Activated naive CD4-positive, alpha-beta T cell (primary cell): ENCODE measurements at places on chromosomes 12 and 14.

DNA sequence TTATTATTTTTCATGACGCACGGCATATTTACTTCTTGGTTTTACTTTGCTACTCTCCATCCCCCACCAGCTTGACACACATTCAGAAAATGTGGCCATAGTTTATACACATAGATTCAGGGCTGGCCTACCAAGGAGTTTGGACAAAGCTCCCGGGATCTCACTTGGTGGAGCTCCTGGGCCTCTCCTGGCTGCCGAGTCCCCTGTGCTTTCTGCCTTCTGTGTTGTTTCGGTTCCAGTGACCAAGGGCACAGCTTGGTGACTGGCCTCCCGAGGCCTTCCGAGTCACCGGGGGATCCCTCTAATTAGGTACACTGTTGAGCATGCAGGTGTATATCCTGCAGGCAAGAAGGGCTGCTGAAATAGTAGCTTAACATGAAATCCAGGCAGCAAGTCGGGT lies 63.5 kb downstream of the RGS6 start:
- DNase-seq, result no peak

DNA sequence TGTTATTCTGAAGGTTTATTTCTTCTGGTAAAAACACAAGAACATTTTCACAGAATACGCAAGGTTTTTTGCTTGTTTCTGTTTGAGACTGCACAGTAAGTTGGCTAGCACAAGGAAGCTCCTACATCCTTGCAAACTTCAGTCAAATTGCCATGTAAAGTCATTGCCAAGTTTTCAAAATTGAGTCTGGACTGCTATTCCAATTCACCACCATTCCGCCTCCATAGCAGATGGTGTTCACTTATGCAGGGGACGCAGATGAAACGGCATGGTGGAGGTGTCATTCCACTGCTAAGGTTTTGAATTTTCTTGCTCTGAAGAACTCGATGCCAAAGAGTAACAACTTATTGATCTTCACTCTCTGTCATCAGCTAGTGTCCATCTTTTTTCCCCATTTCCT lies 303.9 kb upstream of the SYT1 start:
- DNase-seq, result no peak

GRCh38 chr14:102917469-102918211 lies 4.8 kb upstream of the AMN start:
- peak; percentile 21 for DNase-seq

DNA sequence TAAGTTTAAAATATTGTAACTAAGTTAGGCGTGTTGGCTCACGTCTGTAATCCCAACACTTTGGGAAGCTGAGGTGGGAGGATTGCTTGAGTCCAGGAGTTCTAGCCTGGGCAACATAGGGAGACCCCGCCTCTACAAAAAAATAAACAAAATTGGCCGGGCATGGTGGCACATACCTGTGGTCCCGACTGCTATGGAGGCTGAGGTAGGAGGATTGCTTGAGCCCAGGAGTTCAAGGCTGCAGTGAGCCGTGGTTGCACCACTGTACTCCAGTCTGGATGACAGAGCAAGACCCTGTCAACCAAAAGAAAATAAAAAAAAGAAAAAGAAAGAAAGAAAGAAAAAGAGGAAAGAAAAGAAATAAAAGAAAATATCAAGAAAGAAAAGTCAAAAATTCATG lies 72.5 kb downstream of the TSPAN11 start:
- no peak for DNase-seq

- no peak for DNase-seq
These were observed 3.6 kb upstream of the SLC7A8 start for GRCh38 chr14:23186913-23187654.

DNA sequence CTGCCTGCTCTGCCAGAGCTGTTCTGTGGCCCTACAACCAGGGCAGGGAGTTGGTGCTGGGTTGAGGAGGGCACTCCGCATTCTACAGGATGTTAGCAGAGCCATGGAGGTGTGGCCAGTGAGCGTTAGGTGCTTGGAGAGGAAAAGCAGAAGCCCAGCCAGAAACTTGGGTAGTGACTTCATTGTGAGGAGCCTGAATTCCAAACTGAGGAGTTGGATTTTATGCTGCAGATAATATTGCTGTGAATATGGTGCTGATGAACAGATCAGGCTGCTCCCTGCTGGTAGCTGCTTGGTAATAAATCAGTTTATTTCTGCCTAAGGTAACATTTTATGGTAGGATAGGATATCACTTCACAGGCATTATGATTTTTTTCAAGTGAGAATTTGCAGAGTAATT lies 7.1 kb upstream of the CCDC175 start:
- DNase-seq, result no peak

- DNase-seq, result no peak
These were observed 293.4 kb downstream of the EGLN3 start for GRCh38 chr14:33657476-33657875.

GRCh38 chr12:9880532-9881078 lies 684 bp upstream of the KLRF2 start:
- no peak for DNase-seq

DNA sequence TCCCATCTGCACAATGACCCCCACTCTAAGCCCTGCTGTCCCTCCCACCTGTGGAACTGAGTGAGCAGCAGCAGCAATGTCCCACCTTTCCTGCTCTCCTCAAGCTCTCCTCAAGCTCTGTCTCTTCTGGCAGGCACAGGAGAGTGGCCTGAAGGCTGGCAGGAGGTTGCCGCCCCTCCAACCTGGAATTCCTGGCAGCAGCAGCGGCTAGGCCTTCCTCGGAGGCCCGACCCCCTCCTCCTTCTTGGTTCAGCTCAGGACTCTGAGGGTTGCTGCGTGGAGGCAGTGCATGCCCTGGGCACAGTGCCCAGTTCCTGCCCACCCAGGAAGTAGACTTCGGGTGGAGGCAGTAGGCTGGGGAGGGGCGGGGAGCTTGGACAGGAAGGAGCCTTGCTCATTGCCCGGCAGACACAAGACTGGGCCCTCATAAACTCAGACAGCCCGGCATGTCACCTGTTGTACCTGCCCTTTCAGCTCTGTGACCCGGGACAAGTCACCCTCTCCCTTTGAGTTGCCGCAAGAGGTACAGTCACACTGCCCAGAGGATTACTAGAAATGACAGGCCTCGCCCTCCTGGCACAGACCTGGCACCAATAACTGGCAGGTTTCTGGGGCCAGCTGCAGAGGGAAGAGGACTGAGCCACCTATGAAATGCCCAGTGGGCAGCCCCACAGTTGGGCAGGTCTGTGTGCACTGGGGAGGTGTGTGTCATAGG lies 2.1 kb upstream of the SERPINA1 start:
- DNase-seq, result no peak

- no peak for DNase-seq
These were observed 4.7 kb downstream of the RNASE11 start for GRCh38 chr14:20583142-20583541.

- DNase-seq, result no peak
These were observed 121.2 kb downstream of the MIPOL1 start for GRCh38 chr14:37318938-37319337.

DNA sequence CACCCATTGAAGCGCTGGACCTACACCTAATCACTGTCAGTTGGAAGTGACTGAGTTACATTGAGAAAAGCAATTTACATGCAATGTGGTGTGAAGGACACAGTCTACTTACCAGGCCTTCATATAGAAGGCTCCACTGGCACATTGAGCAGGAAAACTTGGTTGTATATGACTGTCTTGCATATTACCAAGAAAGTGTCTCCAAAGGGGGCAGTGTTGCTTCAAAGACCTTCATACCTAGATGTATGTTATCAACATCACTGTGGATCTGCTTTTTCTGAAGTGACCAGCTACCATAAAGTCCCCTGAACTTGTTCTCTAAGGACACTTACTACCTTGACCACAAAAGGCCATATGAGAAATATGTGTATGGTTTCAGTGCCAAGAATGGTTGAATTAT lies 64.1 kb downstream of the NELL2 start:
- DNase-seq, result no peak

- DNase-seq, result no peak
These were observed 5.0 kb upstream of the NPAS3 start for GRCh38 chr14:32933629-32934072.

DNA sequence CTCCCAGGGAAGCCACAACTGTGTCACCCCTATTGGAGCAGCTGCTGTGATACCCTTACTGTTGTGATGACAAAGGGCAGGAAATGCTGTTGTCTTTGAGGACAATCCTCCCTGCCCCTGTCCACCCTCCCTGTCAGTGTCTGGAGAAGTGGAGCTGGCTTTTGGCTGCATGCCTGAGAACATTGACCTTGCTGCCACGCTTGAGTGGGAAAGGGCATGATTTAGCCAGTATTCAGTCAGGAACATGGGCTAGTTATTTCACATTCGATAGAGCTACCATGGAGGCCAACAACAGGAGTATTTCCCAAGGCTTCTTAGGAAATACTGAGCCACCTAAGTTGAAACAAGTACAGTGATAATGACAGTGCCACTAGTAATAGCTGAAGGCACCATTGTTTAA lies 59.4 kb downstream of the MYRFL start:
- no peak for DNase-seq

DNA sequence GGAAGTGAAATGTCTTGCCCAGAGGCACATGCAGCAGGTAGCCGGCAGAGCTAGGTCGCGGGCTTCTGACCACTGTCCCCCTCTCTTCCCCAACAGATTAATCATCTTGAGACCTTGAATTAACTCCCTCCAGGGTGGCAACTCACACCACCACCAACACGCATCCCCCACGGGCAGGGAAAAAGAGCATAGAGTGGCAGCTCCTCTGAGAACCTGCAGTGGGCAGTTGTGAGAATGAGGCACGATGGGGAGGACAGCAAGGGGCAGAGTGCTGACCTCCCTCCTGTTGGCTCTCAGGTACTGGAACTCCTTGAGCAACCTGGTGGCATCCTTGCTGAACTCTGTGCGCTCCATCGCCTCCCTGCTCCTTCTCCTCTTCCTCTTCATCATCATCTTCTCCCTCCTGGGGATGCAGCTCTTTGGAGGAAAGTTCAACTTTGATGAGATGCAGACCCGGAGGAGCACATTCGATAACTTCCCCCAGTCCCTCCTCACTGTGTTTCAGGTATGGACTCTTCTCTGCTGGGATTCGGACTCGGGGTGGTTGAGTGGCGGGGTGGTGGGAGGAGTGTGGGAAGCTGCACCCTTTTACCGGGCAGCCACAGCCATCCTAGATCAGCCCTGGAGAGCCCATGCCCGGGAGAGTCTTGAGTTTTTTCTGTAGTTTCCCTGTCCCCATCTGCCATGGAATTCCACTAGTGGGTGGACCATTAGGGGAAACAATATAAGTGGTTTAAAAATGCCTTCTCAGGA lies 213.3 kb upstream of the FKBP4 start:
- DNase-seq, result no peak

DNA sequence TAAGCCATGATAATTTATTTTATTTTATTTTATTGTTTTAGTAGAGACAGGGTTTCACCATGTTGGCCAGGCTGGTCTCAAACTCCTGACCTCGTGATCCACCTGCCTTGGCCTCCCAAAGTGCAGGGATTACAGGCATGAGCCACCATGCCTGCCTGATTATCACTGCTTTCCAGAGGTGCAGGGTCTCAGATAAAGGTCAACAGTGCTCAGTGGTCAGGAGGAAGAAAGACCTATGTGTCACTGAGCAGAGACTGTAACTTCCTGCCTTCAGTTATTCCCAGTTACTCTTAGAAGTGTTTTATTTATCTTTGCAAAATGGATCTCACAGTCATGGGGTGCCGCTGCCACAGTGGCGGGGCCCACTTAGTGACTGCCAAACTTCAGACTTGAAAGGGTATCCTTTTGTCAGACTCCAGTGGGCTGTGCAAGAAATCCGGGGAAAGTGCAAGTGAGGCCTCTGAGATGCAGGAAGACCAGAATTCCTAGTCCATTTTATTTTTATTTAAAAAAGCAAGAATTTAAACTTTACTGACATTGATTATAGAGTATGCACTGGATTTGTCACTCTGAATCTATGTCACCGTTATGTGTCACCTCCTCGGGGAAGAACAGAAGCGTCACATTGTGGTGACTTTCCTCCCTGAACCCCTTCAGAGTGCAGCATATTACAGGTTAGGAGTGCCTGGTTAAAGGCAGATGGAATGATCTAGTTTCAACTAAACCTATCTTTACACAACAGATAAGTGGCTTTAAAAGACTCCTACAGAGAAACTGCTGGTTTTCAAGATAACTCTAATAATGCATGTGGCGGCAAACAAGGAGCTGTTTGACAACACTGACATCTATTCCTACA lies 59.1 kb upstream of the BICD1 start:
- DNase-seq, result no peak

DNA sequence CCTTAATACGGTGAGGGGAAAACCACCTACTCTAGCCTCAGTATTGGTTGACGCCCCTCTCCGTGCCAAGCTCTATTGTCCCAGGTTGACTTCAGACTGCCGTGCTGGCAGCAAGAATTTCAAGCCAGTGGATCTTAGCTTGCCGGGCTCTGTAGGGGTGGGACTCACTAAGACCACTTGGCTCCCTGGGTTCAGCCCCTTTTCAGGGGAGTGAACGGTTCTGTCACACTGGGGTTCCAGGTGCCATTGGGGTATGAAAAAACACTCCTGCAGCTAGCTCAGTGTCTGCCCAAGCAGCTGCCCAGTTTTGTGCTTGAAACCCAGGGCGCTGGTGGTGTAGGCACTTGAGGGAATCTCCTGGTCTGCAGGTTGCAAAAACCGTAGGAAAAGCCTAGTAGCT lies 107.1 kb downstream of the NUBPL start:
- DNase-seq, result no peak

DNA sequence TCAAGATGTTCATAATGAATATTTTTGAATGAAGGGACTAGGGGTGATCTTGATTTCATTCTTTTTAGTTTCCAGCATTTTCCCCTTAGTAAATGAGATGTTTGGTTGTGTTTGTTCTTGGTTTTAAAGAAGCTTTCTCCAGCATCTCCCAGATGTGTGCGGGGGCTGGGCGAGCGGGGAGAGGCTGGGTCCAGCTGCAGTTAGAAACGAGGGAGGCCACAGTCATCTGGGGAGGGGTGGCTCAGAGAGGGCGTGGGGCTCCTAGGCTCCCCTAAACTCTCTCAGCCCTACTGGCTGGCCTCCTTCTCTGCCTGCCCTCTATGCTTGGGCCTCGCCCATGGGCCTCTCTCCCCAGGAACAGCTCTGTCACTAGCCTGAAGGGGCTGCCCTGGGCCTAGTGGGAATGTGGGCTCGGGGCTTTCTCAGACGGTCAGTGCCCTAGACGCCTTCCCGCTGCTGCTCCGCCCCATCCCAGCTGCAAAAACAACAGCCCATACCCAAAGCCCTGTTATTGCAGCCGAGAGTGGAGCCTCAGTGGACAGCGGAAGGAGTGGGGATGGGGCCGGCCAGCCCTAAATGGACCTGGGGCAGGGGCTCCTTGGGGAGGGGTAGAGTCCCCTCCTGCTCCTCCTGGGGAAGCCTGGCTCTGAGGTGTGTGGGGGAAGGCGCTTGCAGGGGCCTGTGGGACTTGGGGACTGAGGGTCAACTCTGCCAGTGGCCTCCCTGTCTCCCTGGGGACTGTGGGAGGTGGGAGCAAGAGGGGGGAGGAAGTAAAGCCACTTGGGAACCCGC lies 18.3 kb upstream of the EIF2B2 start:
- DNase-seq, result no peak

DNA sequence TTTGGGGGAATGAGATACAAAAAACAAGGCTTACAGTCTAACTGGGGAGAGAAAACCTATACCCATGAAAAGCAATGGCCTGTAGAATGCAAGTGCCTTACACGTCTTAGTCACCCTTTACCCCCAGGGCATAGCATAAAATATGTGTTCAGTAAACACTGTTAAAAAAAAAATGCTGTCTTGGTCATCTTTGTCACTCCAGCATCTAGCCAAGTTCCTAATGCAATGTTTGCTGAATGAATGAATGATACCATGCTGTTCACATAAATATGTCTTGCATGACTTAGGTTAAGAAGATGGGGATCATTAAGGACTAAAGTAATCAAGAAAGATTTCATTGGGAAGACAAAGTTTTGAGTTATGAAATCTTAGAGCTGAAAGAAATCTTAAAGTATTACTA lies 38.5 kb downstream of the PPP2R5E start:
- no peak for DNase-seq
